ENCODE measurements at places on chromosomes 5 and 9.

- no peak for DNase-seq
Observed at GRCh38 chr9:84738353-84738752, 68.8 kb downstream of the NTRK2 start.

DNA sequence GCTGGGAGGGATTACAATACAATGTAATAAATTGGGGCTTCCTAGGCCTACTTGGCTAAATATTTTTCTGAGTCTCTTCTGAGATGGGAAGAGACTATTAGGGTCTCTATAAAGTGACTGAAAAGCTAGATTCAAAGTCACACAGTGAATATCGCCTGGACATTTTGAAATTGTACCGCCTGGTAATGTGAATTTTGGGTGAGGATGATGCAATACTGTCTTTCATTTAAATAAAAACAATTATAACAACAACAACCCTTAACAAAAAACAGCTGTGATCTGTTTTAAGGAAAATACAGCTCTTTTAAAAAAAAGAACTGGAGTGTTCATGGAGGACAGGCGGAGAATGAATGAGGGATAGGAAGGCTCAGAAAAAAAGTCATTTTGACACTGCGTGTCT is 615.0 kb downstream of the RAB3C start:
- DNase-seq = no peak

- no peak for DNase-seq
Observed at GRCh38 chr9:132837501-132838286, 40.4 kb downstream of the AK8 start.

DNA sequence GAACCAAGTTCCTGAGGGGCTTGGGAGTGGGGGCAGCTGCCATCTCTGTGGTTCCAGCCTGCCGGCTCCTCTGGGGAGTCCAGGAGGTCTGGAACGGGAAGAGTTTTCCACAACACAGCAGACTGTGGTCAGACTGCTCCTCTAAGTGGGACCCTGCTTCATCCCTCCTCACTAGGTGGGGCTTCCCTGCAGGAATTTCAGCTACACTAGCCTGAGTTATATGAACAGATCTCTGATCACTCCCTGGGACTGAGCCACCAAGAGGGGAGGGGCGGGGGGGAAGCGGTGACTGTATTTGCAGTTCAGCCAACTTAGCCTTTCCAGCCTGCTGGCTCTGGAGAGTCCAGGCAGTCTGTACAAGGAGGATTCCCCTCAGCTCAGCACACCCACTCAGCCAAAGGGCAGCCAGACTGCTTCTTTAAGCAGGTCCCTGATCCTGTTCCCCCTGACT is 19.4 kb downstream of the DTWD2 start:
- DNase-seq = no peak

GRCh38 chr5:135695656-135696313 is 117.0 kb upstream of the CXCL14 start:
- DNase-seq = no peak

GRCh38 chr5:77621440-77621839 is 17.1 kb downstream of the OTP start:
- DNase-seq = no peak

DNA sequence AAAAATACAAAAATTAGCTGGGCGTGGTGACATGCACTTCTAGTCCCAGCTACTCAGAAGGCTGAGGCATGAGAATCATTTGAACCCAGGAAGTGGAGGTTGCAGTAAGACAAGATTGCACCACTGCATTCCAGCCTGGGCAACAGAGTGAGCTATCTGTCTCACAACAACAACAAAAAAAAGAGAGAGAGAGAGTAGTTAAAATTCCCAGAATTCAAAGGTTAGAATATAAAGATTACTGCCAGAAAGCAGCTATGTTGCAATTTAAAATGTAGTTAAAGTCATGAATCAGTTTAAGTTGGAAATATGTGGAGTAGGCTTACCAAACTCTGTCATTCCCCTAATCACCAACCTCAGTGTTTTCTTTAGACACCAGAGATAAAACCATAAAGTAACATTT is 58.7 kb upstream of the SUSD1 start:
- no peak for DNase-seq

DNA sequence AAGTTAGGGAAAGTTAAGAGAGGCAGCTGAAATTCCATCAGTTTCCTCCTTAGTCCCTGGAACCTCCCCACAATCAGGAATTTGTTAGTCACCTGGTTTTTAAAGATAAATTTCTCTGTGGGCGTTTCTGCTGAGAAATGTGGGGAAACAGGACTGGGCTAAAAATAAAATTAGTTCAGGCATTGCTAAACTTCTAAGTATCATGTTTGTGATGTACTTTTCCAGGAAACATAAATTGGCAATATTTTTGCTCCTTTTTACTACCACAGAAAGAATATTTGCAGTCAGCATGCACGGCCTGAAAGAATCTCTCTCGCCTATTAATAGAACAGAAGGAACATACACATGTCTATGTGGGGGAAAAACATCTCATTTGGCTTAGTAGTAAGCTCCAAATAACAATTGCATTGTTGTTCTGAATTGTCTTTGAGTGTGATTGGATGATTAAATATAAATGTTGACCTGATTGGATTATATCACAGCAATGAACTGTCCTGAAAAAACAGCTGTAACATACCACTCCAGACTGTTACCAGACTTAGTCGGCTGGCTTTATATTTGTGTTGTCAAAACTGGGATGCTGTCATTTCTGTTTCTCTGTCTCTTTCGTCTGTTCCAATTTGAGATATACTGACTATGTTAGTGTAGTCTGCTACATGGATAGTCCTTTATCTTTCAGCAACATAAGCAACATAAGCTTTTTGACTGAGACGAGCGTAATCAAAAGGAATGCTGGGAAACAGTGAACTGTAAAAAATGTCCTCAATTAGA is 12.9 kb downstream of the TJP2 start:
- peak; percentile 12 for DNase-seq

- no peak for DNase-seq
Observed at GRCh38 chr9:84978661-84979060, 309.1 kb downstream of the NTRK2 start.

- DNase-seq = no peak
Observed at GRCh38 chr9:95053611-95054570, 263.6 kb downstream of the FANCC start.

- peak; percentile 49 for DNase-seq
Observed at GRCh38 chr5:134003064-134003816, 1.5 kb downstream of the VDAC1 start.

- no peak for DNase-seq
Observed at GRCh38 chr5:175281714-175282113, 162.3 kb downstream of the DRD1 start.

- no peak for DNase-seq
Observed at GRCh38 chr5:18438126-18438525, 803.9 kb downstream of the TAF11L14 start.

DNA sequence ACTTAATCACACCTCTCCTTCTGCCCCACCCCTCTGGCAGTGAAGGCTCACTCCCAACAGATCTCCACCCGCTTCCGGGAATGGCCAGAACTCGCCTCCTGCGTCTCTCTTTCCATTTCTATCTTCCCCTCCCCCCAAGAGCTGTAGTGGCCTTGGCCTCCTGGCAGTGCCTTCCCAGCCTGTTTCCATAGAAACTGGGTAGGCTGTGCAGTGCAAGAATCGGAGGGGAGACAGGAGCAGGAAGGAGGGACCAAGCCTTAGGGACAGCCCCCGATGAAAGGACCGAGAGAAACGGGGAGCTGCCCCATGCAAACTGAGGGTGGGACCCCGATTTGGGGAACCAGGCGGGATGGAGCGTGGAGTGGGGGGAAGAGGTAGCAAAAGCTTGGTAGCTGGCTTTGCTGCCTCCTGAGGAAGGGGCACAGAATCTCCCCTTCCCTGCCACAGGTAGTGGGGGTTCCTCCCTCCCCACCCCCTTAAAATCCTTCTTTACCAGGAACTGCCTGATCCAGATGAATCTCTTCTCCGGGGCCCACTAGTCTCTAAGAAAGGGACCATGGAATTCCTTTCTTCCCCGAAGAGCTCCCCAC is 4.5 kb upstream of the PCDH1 start:
- DNase-seq = no peak

- DNase-seq = no peak
Observed at GRCh38 chr5:4156889-4157288, 561.3 kb downstream of the IRX1 start.

GRCh38 chr9:33106827-33107621 is 30.6 kb upstream of the SMU1 start:
- DNase-seq = peak; percentile 12

- DNase-seq = peak; percentile 60
Observed at GRCh38 chr9:127444921-127445850, 6.0 kb downstream of the RPL12 start.

- DNase-seq = no peak
Observed at GRCh38 chr5:109922381-109922995, 232.8 kb downstream of the MAN2A1 start.

GRCh38 chr5:89421035-89421434 is 538.1 kb upstream of the MEF2C start:
- no peak for DNase-seq
